T-helper 9 cell (primary cell): ENCODE measurements at places on chromosomes 4 and X.
A peak's percentile ranks its signal among the peaks of the same experiment; 100 is the strongest.

GRCh38 chrX:131827935-131828334, 195.2 kb upstream of the STK26 start:
- no peak for DNase-seq

DNA sequence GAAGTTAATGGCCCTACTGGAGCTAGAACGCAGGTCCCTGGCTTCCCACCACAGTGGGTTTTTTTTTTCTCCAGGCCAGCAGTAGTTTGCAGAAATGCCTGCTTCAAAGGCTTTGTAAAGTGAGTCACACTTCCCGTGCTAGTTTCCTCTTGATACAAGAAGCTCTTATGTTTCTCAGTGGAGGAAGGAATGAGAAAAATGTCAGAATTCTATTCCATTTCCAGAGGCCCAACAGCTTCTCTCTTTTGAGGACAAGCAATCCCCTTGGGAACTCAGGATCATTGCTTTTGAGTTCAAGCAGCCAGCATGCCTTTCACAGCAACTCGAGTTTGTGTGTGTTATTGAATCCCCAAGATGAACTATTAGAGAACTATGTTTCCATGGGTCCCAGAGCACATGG, 134.3 kb downstream of the GUCY2F start:
- no peak for DNase-seq

DNA sequence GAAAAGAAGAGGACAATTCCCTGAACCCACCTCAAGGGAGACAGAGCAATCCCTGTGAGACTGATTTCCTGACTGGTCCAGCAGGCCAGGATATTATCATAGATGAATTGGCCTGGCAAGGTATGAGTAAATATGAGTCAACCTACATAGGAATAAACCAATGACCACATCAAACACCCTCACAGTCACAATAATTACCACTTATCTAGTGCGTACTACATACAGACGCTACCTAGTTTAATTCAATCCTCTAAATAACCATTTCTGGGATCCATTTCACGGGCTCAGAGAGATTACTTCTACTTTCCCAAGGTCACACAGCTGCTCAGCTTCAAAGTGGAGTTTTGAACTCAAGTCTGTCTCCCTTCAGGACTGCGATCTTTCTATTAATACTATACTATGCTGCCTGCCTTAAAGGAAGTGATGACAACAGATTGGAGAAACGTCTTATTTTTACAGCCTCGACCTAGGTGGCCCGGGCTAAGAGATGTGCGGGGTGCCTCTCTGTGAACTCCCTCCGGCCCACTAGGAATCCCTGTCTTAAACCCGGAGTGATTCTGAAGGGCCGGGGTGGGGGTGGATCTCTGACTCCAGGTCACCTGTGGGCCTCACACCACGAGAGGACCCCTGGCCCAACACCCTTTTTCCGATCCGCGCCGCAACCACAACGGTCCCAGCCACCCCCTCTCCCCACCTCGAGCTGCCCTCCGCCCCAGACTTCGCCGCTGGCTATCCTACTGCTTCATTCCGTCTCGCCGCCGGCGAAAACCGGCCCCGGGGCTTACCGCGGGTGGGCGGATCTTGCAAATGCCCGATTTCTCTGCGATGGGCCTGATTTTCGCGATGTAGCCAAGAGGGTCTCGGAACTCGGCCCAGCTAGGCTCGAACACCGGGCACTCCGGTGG, 800 bp downstream of the KDM5C start:
- DNase-seq = peak; percentile 10

DNA sequence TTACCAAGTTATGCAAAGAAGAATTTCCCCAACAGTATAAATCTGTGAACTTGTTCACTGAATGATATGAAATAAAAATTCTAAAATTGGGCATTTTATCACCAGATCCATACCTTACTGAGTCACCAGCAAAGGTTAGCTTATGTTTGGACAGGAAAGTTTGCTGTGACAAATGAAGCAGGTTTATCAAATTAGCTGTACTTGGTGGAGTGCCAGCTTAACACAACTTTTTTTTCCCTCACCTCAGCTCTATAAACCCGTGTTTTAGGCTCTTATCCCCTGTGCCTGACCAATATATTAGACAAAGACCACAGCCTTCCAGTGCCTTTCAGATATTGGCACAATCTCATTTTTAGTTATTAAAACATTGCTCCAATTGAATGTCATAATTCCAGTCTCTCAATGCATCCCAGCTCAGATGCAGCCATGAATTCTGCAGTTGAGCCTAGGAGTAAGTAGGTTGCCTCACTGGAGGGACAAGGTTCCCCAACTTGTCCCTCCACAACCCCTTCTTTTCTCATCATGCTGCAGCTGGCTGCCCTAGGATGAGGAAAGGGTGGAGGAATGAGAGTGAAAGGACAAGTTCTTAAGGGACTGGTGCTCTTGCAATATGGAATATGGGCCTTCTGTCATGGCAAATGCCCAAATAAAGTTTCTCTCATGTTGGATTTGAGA, 27.0 kb upstream of the PDGFC start:
- no peak for DNase-seq

DNA sequence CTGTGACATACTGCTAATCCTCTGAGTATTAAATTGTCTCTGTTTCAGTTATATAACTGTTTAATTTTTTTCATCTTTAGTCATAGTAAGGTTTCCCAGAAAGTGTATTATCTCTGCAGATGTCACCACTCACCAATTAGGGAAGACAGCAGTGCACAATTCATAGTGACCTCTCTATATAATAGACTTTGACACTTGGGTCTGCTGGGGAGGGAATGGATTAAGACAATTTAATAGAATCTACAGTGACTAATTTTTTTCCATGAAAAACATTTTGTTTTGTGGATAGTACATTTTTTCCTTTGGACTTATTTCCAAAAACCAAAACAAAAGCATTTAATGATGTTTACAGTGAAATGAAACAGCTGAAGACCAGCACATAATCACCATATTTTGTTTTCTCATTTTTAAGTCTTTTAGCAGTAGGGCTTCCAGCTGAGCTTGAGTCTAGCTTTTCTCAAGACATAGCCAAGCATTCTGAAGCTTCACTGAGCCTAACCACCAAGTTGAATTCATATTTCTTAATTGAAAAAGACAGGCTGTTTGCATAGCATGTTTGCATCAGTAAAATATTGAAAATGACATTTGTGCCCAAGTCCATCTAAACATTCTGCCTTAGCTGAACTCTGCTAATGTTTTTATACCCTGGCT, 69.5 kb downstream of the PCDH19 start:
- DNase-seq = no peak

DNA sequence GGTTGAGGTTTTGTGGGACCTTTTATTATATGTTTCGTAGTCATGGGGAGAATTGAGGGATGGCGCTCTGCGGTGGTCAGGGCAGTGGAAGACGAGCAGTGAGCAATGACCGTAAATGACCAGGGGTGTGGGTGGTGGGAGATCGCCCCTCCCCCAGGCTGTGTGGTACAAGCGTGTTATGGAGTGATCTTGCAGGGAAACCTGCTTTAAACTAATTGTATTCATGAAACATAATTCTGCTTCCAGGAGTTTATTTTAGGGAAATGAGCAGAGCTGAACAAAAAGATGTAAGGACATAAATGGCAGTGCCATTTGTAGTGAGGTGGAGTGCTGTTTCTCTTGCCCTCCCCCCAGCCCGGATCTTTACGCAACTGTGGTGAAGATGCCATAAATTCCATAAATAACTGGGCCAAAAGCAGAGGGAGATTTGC, 20.2 kb downstream of the GYG2 start:
- DNase-seq = no peak

DNA sequence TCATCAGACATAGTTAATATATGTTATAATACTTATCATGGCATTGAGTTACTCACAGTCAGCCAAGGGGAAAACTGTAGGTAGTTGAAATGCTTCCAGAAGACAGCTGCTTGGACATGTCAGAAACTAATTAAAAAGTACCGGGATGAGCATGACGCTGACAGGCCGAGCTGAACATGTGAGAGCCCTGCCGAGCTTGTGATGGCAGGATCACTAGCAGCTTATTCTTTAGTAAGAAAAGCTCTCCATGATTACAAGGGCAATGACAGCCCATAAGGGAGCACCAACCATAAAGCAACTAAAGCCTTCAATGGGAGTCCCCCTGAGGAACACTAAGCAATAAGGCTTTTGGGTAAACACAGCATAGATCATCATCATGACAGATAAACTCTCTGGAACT, 435.6 kb downstream of the TLL1 start:
- no peak for DNase-seq
